ENCODE measurements at places on chromosomes 3 and 15.
A peak's percentile ranks its signal among the peaks of the same experiment; 100 is the strongest.

- DNase-seq: peak; percentile 91
Observed at GRCh38 chr3:72891053-72891855, 3.4 kb downstream of the GXYLT2 start.

- no peak for DNase-seq
Observed at GRCh38 chr3:28467414-28467813, 118.8 kb upstream of the AZI2 start.

GRCh38 chr3:49183873-49184272 lies 12.5 kb downstream of the KLHDC8B start:
- no peak for DNase-seq

DNA sequence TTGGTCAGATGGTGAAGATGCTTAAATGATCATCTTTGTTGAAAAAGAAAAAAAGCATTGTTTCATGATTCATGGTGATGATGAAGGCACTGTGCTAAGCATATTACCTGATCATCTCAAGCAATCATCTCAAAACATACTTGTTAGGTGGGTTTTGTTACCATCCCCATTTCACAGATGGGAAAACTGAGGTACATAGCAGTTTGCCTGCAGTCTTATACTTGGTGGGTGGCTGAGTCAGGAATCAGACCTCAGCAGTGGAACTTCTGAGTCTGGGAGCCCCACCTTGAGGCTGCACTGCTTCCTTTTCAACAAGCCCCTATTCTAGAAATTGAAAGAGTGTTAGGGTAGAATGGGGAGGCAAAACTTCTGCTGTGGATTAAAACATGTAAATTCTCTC lies 341.1 kb downstream of the THSD4 start:
- DNase-seq: no peak

DNA sequence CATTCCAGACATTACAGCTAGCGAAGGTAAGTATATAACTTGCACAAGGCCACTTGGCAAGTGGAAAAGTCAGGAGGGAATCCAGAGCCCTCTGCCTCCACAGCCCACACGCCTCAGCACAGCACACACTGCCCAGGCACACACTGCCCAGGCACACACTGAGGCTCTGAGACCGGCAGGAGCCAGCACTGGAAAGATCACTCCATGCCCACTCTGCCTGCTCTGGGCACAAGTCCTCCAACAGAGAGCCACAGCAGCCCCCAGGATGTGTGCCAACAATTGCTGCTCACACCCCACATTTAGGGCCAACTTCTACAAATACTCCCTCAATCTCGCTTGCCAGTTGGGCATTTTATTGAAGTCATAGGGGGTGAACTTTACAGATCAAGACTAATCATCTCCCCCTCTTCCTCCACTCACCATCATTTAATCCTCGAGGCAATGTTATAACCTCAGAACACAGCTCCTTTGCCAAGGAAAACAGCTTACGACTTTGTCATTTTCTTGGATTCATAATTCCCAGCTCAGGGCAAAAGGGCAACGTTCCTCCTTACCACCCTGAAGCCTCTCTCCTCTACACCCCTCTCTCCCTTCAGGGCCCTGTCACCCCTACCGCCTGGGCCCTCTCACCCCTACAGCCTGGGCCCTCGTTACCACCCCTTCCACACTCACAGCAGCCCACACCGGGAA lies 53.0 kb upstream of the TPM1 start:
- DNase-seq: no peak

Data from HS-27A (cell line).